Smooth muscle cell of the pulmonary artery (primary cell): ENCODE measurements at places on chromosomes 11 and 22. TPM values are rescaled to one million over a fixed set of nuclear protein-coding genes. Genes with fewer than 3 reads are reported as not detected.

Gene OR2AG1
- total RNA-seq, result not detected in 2 replicates

Gene SCO2
- 1.2 and 1.5 TPM in 2 replicates for total RNA-seq

Gene LARGE2
- total RNA-seq, result not detected in 2 replicates

Gene OR52H1
- total RNA-seq, result 0.91 and 0.99 TPM in 2 replicates
